Left lung (tissue), 14 donors: ENCODE measurements at places on chromosomes 11 and 22. TPM values are rescaled to one million over a fixed set of nuclear protein-coding genes. Genes with fewer than 3 reads are reported as not detected.

DNA sequence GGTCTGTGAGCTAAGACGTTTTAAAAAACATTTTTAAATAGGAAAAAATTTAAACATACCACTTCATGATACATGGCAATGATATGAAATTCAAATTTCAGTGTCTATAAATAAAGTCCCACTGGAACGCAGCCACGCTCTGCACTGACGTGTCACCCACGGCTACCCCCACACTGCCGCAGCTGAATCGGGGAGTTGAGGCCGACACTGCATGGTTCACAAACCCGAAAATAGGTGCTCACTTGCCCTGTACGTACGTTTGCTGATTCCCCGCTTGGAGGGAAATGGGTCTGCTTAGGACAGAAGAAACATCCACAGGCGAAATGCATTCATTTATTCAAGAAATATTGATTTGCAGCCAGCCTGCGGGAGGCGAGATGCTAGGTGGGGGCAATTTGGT is 1342.3 kb downstream of the TBC1D22A start:
- no peak overlapping the region for H3K4me3 ChIP-seq
- DNase-seq = no peak
- H3K27ac ChIP-seq = no peak overlapping the region
- no peaks in the 10 kb centered on the region for H3K4me1 ChIP-seq
- H3K27me3 ChIP-seq = no peaks in the 10 kb centered on the region

- H3K4me1 ChIP-seq = peaks cover 37% of the 10 kb centered on the region
- no peak overlapping the region for H3K4me3 ChIP-seq
- no peak for DNase-seq
- H3K27me3 ChIP-seq = no peaks in the 10 kb centered on the region
- peak overlapping the region; percentile 70 for H3K27ac ChIP-seq
Observed at GRCh38 chr22:31871480-31871879, 72.9 kb upstream of the YWHAH start.

DNA sequence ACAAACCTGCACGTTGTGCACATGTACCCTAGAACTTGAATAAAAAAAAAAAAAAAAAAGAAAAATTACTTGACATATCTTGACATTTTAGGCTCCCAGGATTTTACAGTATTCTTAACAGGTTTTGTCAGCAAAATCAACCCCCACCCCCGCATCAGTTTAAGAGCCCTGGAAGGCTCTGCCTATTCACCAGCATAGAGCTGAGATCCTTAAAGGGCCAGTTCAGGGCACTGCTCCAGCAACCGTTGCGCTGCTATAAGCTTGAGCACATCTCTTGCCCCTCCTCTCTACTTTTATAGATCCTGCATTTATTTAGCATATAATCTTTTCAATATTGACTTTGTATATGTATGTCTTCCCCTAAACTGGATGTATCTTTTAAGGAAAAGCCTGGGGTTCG is 697 bp upstream of the PAFAH1B2 start:
- peak overlapping the region; percentile 97 for H3K4me3 ChIP-seq
- H3K4me1 ChIP-seq = peaks cover 6% of the 10 kb centered on the region
- H3K27me3 ChIP-seq = no peaks in the 10 kb centered on the region
- no peak for DNase-seq

GRCh38 chr11:14228356-14228755 is 130.6 kb downstream of the RRAS2 start:
- no peaks in the 10 kb centered on the region for H3K36me3 ChIP-seq
- no peak overlapping the region for H3K27ac ChIP-seq
- no peak for DNase-seq
- no peak overlapping the region for H3K4me3 ChIP-seq
- H3K4me1 ChIP-seq = no peaks in the 10 kb centered on the region

- peak overlapping the region; percentile 79 for H3K4me3 ChIP-seq
- H3K27me3 ChIP-seq = no peaks in the 10 kb centered on the region
- peaks cover 13% of the 10 kb centered on the region for H3K4me1 ChIP-seq
- peak; percentile 76 for DNase-seq
Observed at GRCh38 chr11:9264316-9265210, 587 bp downstream of the DENND5A start.

The HPS4 gene
- 30.1 TPM for total RNA-seq

- no peaks in the 10 kb centered on the region for H3K36me3 ChIP-seq
- peak within 1 kb of the TSS; percentile 99 for H3K27ac ChIP-seq
- peak within 1 kb of the TSS; percentile 91 for H3K4me3 ChIP-seq
- peaks cover 65% of the 10 kb centered on the region for H3K4me1 ChIP-seq
Observed at GRCh38 chr11:58575377-58576020, at the start of gene LPXN. LPXN (minus strand) TSS chr11:58575856; CDS start chr11:58575772, 84 bp downstream.

DNA sequence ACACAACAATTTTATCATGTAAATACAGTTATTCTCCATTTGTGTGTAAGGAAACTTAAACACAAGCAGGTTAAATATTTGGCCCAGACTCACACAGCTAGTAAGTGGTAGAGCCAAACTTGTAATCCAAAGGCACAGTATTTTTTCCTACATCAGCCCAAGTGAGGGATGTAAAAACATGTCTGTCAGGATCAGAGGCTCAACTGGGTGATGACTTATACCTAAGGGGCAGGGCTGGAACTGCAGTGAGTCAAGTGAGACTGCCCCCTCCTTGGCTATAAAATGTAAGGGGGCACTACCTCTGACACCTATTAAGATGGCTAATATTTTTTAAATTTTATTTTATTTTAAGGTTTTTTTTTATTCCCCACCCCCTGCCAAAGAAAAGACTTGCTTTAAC is 82.6 kb downstream of the APIP start:
- no peak for DNase-seq
- no peak overlapping the region for H3K4me3 ChIP-seq
- no peaks in the 10 kb centered on the region for H3K36me3 ChIP-seq
- H3K4me1 ChIP-seq = no peaks in the 10 kb centered on the region
- H3K27me3 ChIP-seq = no peaks in the 10 kb centered on the region

The OR4D6 gene
- not detected for total RNA-seq

- DNase-seq = peak; percentile 64
- H3K27ac ChIP-seq = peak overlapping the region; percentile 95
- H3K27me3 ChIP-seq = no peaks in the 10 kb centered on the region
Observed at GRCh38 chr11:14500181-14500651, 605 bp upstream of the COPB1 start.

The SYT8 gene
- total RNA-seq = 6.0 TPM
